ENCODE measurements at places on chromosomes 1 and 21. TPM values are rescaled to one million over a fixed set of nuclear protein-coding genes. Genes with fewer than 3 reads are reported as not detected.

The SLC5A9 gene
- total RNA-seq: 8.3 TPM

The DDAH1 gene
- 50.3 TPM for total RNA-seq

The FAM72C gene
- not detected for total RNA-seq

GRCh38 chr1:201517631-201518030, 10.7 kb upstream of the CSRP1 start:
- peaks cover 9% of the 10 kb centered on the region for H3K4me1 ChIP-seq
- no peaks in the 10 kb centered on the region for H3K27me3 ChIP-seq
- DNase-seq: no peak
- no peak overlapping the region for H3K4me3 ChIP-seq
- H3K36me3 ChIP-seq: no peaks in the 10 kb centered on the region

DNA sequence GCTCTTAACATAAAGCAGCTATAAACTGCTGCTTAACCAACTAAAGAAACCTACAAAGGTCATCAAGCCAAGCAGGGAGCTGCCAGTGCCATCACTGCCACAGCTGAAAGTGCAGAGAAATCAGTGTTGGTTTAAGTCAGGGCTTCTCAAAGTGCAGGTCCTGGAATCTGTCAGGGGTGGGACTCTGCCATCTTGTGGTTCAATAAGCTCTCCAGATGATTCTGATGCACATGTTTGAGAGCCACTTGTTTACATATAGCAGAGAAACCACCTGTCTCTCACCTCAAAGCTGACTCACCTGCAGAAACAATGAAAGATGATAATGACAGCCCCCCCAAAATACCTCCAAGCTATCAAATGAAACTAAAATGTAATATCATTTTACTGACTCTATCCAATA, 49.3 kb downstream of the SH3GLB1 start:
- DNase-seq: no peak
- H3K4me3 ChIP-seq: no peak overlapping the region
- H3K27me3 ChIP-seq: no peaks in the 10 kb centered on the region
- no peak overlapping the region for H3K27ac ChIP-seq
- H3K36me3 ChIP-seq: no peaks in the 10 kb centered on the region

DNA sequence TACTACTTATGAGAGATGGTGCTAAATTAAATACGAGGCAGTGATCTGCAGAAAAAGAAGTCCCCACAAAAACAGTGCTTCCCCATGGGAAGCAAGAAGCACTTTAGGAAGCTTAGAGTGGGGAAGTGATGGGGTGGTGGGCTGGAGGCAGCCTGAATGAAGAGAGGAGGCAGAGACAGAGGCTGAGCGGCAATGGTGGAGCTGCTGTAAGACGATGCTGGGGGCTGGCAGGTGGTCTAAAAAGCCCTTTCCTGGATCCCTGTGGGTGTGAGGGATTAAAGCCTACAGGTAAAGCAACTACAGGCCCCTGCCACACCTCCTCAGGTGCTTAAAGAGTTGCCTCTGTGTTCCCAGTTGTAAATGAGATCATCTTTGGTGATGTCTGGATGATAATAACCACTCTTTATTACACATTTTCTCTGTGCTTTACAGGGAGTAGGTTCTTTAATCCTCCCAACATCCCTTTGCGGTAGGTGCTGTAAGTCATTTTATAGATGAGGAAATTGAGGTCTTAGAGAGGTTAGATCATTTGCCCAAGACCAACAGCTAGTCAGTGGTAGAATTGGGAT, 39.2 kb downstream of the CNN3 start:
- no peaks in the 10 kb centered on the region for H3K4me1 ChIP-seq
- no peaks in the 10 kb centered on the region for H3K27me3 ChIP-seq
- DNase-seq: no peak
- H3K36me3 ChIP-seq: peaks cover 7% of the 10 kb centered on the region

DNA sequence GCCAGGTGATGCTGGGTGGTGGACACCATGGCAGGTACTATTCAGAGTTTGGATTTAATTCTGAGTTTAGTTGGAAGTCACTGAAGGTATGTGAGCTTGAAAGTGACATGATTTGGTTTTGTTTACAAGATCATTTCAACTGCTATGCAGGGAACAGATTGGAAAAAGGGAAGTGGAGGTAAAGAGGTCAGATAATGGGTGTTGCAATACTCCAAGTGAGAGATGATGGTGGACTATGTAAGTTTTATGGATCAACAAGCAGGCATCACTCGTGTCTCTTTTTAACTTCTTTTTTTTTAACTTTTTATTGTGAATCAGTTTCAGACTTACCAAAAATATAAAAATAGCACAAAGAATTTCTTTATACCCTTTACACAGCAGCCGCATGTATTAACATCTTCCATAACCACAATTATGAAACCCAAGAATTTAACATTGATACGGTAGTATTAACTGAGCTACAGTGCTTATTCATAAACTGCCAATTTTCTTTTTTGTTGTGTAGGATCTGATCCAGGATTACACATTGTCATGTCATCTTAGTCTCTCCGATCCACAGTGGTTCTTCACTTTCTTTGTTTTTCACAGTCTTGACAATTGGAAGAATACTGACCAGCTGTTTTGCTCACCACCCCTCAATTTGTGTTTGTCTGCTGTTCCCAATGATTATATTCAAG, 24.9 kb upstream of the NHLH2 start:
- H3K36me3 ChIP-seq: no peaks in the 10 kb centered on the region
- H3K27ac ChIP-seq: no peak overlapping the region
- no peak for DNase-seq
- H3K4me1 ChIP-seq: no peaks in the 10 kb centered on the region
- H3K27me3 ChIP-seq: no peaks in the 10 kb centered on the region

- peak; percentile 51 for DNase-seq
- H3K4me1 ChIP-seq: no peaks in the 10 kb centered on the region
- H3K4me3 ChIP-seq: no peak overlapping the region
- no peaks in the 10 kb centered on the region for H3K36me3 ChIP-seq
These were observed 68.1 kb downstream of the URB2 start for GRCh38 chr1:229694053-229694693.

GRCh38 chr1:200733907-200734306, 4.8 kb upstream of the CAMSAP2 start:
- no peaks in the 10 kb centered on the region for H3K4me1 ChIP-seq
- DNase-seq: no peak

DNA sequence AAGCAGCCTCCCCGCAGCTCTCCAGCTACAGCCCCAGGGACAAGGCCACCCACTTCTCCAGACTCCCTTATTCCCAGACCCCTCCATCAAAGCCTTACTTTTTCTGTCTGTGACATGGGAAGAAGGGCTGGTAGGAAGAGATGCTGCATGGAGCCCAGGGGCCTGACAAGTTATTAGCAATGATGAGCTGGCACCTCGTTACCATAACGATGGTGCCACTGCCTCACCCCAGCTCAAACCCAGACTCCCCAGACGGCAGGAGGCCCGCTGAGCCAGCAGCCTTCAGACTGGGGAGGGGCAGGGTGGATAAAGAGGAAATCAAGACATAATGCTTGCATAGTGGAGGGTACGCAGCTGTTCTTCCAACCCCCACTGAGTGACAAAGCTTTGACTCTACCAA, 3.3 kb downstream of the DLGAP3 start:
- no peak for DNase-seq
- H3K36me3 ChIP-seq: no peaks in the 10 kb centered on the region
- peaks cover 45% of the 10 kb centered on the region for H3K27me3 ChIP-seq
- H3K4me1 ChIP-seq: peaks cover 15% of the 10 kb centered on the region

DNA sequence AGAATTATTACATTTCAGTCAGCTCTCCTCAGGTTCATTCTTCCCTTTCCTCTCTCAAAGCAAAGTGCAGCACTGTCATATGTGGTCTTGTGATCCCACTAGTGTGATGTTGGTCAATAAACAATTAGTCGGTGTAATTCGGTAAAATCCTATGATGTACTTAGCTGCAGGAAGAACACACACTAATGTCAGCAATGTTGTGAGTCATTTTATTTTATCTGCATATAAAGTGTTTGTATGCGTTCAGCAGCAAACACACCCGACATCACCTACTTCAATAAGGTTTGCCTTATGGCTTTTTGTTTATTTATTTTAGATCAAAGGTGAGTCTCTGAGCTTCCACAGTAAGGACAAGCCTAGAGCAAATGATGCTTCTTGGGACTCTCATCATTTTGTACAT, 47.8 kb downstream of the PTPN14 start:
- no peak for DNase-seq
- no peaks in the 10 kb centered on the region for H3K36me3 ChIP-seq
- no peaks in the 10 kb centered on the region for H3K27me3 ChIP-seq
- H3K4me1 ChIP-seq: peaks cover 10% of the 10 kb centered on the region
- H3K27ac ChIP-seq: no peak overlapping the region
- H3K4me3 ChIP-seq: no peak overlapping the region

All from Peyer's patch (tissue), 4 donors.